ENCODE measurements at places on chromosomes 3 and 15.

GRCh38 chr3:127835993-127836882 lies 13.9 kb upstream of the MGLL start:
- no peak for DNase-seq

- no peak for DNase-seq
Measured at GRCh38 chr3:127410137-127410488, 122.3 kb upstream of the PRR20G start.

GRCh38 chr3:65864357-65864904 lies 174.3 kb downstream of the MAGI1 start:
- no peak for DNase-seq

GRCh38 chr15:95944661-95945255 lies 385.7 kb upstream of the NR2F2 start:
- DNase-seq: no peak

DNA sequence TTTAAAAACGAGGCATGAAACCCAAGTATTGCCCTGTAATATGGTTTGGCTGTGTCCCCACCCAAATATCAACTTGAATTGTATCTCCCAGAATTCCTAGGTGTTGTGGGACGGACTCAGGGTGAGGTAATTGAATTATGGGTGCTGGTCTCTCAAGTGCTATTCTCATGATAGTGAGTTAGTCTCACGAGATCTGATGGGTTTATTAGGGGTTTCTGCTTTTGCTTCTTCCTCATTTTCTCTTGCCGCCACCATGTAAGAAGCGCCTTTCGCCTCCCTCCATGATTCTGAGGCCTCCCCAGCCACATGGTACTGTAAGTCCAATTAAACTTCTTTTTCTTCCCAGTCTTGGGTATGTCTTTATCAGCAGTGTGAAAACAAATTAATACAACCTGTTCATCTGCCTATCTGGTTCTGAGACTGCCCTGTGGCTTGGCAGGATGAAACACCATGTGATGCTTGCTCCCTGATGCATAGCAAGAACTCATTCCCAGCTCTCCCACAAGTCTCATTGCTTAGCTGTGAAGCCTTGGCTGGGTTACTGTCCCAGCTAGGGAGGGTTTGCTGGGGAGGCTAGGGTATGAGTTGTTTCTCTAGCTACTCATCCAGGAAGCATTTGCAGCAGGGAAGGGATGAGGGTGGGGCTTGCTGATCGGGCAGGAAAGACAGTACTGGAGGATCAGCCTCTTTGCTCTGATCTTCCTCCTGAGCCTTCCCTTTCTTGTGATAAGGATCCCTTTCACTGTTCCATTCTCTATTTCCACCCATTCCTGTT lies 3.7 kb upstream of the SQOR start:
- DNase-seq: no peak

GRCh38 chr15:92947071-92947730 lies 47.1 kb downstream of the CHD2 start:
- no peak for DNase-seq

GRCh38 chr3:105862217-105862616 lies 6.6 kb downstream of the CBLB start:
- DNase-seq: no peak

- no peak for DNase-seq
Measured at GRCh38 chr3:76438971-76439370, 600.9 kb upstream of the ROBO2 start.

DNA sequence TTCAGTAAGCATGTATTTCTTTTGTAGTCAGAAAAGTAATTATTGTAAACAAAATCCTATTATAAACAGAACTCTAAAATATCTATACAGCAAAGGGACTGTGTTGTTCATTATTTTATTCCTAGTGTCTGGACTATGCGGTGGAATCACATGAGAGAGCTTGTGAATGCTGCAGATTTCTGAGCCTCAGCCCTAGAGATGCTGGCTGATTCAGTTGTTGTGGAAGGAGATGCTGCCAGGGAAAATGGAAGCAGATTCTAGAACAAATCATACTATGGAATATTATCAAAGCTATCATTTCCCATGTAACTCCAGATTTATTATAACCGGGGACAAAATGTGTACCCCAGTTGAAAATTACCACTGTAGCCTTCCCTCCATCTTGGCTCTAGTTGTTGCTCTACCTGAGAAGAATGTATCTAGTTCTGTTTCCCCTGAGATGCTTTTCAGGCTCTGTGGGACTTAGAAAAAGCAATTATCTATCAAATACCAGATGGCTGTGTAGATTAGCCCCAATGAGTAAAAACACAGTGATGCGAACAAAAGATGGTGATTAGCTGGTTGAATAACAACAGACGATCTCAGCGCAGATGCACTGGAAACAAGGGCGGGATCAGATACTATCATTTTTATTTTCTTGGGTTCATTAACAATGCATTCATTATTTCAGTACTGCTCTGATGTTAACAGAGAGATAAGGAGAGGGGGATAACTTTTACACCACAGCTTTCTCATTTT lies 131.3 kb downstream of the TMEM108 start:
- DNase-seq: no peak

DNA sequence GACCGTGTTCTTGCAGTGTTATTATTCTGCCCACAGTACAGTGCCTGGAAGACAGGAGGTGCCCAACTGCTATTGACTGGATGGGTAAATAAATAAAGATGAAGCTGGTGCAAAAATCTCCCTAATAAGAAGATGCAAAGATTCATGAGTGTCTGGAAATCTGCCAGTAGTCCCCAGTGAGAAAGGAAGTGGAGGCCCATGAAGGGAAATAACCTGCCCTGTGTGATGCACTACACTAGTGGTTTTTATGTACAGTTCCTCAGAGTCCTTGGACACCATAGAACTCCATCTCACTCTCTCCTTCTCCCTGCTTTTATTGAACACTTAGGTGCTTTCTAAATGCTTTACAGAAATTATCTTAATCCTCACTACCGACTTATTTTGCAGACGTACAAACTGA lies 8.3 kb upstream of the SUCLG2 start:
- peak; percentile 41 for DNase-seq

- DNase-seq: no peak
Measured at GRCh38 chr15:48833526-48834239, 22.8 kb upstream of the CEP152 start.

- no peak for DNase-seq
Measured at GRCh38 chr15:64552281-64552948, 92.0 kb downstream of the ZNF609 start.

GRCh38 chr3:141330235-141330634 lies 38.1 kb upstream of the ZBTB38 start:
- no peak for DNase-seq

DNA sequence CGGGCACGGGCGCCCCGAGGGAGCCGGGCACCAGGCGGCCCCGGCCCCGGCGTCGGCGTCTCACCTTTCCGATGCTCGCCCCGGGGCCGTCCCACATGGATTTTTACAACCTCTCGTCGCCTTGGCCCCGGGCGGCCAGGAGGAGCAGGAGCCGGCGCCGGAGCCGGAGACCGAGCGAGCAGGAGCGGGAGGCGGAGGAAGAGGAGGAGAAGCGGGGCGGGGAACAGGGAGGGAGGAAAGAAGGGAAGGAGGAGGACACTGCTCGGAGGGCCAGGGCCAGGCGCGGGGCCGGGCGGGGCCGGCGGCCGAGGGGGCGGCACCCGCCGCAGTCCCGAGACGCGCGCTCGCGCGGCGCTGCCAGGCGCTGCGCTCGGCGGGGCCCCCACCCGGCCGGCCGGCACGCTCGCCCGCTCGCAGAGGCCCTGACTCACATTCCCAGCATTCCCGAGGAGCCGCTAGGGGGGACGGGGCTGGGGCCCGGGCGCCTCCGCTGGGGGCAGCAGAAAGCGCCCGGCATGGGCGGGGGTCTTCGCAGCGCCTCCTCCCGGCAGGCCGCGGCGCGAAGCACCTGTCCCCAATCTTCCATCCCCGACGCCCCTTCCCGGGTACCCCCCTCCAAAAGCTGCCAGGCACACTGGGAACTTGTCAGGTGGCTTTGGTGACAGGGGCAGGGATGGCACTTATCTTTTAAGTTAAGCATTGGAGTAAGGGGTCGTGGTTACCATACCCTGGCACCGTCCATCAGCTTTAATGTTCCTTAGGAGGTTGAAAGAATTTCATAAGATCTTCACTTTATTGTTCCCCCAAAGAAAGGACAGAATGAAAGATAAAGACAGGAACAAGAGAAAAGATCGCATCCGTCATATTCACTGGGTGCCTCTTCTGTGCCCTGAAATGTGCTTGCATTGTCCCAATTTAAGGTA lies at the start of gene ERC2:
Gene ERC2, minus strand, starts transcription at position 284 of the 923 bp plus-strand sequence.
- DNase-seq: no peak

- no peak for DNase-seq
Measured at GRCh38 chr3:194079702-194080172, 56.2 kb upstream of the HES1 start.

DNA sequence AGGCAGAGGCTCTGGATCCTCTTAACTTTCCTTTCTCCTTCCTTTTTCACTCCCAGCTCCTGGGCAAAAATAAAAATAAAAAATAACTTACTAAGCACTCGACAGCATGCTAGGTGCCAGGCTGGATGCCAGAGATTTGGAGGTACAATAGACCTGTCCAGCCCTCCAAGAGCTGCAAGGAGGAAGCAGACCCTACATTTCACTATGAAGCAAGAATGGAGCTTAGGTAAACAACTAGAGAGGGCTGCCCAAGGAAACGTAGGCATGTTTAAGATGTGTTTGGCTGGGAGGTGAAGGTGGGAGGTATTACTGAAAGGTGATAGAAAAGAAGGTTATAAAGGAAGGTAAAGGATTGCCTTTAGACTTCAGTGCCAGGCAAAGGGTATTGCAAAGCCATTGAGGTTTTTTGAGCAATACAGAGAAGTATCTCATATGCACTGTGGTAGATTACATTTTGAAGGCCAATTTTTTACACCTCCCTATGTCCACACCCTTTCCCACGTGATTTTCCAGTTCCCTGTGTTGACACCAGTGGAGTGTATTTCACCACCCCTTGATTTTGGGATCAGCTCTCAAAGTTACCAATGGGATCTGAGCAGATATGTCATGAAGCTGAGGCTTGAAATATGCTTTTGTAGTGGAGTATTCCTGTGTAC lies 69.1 kb downstream of the DCLK3 start:
- no peak for DNase-seq

DNA sequence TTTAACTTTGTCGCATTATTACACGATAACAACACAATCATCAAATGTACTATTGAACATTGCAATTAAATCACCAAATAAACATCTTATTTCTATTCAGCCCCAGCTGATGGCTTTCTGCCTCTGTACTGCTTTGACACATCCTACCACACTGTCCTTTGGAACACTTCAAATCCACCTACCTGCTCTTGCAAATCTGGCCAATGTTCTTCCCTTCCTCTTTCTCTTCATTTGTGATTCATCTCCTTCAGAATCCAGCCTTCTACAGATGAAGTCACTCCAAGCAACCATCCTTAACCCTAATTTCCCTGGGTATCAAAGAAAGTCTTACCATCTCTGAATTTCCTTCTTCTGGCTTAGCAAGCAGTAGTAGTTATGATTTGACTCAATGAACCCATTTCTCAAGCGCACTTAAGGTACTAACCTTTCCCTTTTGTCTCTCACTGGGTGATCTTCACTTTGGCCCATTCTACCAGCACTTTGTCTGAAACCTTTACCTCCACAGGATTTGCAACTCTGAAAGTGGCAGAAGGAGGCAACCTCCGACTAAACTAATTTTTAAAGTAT lies 502.9 kb downstream of the FOXP1 start:
- DNase-seq: no peak

GRCh38 chr3:71050538-71051258 lies 532.8 kb downstream of the FOXP1 start:
- peak; percentile 56 for DNase-seq

DNA sequence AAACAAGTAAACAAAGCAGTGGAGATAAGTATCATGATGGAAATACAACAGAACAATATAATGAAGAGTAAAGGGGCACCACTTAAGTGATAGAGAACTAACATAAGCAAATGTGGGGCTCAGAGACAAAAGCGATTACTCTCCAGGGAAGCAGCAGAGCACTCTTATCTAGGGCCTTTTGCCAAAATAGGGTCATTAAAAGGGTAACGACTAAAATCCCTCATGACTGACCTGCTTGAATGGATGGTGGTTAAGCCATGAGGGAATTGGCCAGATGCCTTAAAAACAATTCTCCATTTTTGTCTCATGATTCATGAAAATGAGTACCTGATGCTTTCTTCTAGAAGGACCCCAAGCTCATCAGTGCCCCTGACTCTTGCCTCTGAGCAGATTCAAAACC lies 3.2 kb upstream of the SLC7A14 start:
- DNase-seq: no peak

GRCh38 chr3:187017511-187018230 lies 87.3 kb downstream of the ST6GAL1 start:
- no peak for DNase-seq

- no peak for DNase-seq
Measured at GRCh38 chr15:67017311-67017710, 48.1 kb upstream of the SMAD3 start.

- no peak for DNase-seq
Measured at GRCh38 chr15:31151301-31152233, 50.0 kb upstream of the TRPM1 start.

DNA sequence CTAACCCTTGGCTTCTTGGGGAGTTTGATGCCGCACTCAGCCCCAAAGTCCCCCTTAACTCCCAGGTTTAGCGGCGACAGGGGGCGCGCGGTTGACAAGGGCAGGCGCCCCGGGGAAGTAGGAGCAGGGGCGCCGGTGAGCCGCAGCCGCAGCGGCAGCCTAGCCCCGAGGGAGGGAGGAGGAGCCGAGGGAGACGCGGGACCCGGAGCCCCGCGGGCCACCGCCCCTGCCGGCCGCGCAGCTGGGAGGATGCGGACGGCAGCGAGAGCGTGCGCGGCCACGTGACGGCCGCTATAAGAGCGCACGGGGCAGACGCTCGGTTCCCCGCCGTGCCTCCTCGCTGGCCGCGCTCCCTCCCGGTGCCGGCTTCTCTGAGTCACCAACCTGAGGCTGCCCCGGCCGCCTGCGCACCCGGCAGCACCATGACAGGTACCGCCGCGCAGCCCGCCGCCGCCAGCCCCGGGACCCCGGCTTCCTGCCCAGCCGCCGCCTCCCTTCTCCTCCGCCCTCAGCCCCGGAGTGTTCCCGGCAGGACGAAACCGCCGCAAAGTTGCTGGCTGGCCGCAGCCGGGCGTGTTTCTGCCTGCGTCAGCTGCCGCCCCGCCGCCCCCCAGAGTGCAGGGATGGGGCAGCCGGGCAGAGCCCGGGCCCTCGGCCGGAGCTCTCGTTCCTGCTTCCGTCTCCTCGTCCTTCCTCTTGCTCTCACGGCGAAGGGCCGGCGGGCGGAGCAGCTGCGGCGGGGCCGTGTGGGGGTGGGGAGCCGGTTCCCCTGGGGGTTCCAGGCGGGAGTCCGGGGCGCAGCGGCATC lies at the start of gene GYG1:
Gene GYG1, plus strand, starts transcription at position 322 of the 808 bp plus-strand sequence. Its CDS starts 101 bp downstream, at position 423.
- DNase-seq: peak; percentile 88

- DNase-seq: no peak
Measured at GRCh38 chr15:60420203-60420716, 22.5 kb upstream of the ANXA2 start.

- no peak for DNase-seq
Measured at GRCh38 chr3:89312141-89312540, 204.7 kb downstream of the EPHA3 start.

- DNase-seq: no peak
Measured at GRCh38 chr3:156583469-156583868, 28.6 kb upstream of the SSR3 start.

- DNase-seq: no peak
Measured at GRCh38 chr3:152997526-152997925, 162.6 kb downstream of the P2RY1 start.

- peak; percentile 90 for DNase-seq
Measured at GRCh38 chr15:82680200-82681102, 29.2 kb downstream of the AP3B2 start.

GRCh38 chr3:109073116-109073515 lies 44.8 kb downstream of the MORC1 start:
- DNase-seq: no peak

GRCh38 chr3:181757694-181758306 lies 46.1 kb downstream of the SOX2 start:
- no peak for DNase-seq

GRCh38 chr3:162171970-162172369 lies 675.4 kb downstream of the OTOL1 start:
- DNase-seq: no peak
